ENCODE measurements at places on chromosomes 3 and 15.

- H3K4me3 ChIP-seq = no peak within 1 kb of the TSS
- H3K27ac ChIP-seq = no peak within 1 kb of the TSS
- no peaks in the 10 kb centered on the region for H3K27me3 ChIP-seq
- H3K4me1 ChIP-seq = peaks cover 21% of the 10 kb centered on the region
Measured at GRCh38 chr3:129528589-129529100, at the start of gene RHO. TSS of gene RHO (plus strand) at chr3:129528639. CDS start at chr3:129528734, 95 bp downstream.

DNA sequence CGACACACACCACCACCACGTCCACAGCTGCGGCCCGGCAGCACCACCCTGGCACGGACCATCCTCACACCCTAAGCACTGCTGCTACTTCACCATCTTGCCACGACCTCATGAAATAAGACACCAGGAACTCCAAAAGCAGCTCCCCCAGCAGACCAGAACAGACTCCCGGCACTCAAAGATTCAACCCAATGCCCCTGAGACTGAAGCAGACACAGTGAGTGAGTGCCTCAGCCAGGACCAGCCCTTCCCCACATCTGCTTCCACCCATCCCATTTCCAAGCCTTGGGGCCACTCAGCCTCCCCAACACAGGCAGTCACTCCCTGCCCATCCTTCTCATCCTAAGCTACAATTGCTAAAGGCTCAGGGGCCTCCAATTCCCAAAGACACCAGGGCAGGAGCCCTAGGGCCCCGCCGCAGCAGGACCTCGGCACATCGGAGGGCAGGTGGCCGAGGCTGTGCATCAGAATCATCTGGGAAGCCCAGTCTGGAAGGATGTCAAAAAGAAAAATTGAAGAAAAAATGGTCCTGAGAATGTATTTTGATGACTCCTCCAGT lies 18.4 kb upstream of the OCA2 start:
- no peaks in the 10 kb centered on the region for H3K27me3 ChIP-seq
- no peak for DNase-seq
- H3K27ac ChIP-seq = no peak overlapping the region
- no peak overlapping the region for H3K4me3 ChIP-seq
- peaks cover 81% of the 10 kb centered on the region for H3K36me3 ChIP-seq
- H3K4me1 ChIP-seq = no peaks in the 10 kb centered on the region

DNA sequence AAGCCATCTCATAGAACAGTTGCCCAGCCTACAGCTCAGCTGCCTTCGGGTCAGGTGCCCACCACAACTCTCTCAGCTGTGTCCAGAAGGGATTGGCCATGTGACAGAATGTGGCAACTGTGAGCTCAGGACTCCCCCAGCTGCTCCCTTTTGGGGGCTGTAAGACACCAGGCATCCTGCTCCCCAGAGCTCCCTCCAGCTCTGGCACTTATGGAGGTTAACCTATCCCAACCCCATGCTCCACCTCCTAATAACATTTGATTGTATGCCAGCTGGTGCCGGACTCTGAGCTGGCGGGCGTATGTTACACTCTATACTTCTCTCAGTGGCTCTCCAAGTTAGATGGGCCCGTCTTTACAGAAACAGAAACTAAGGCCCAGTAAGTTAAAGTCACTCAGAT lies 222.8 kb downstream of the FAM43A start:
- no peak overlapping the region for H3K27ac ChIP-seq
- H3K4me3 ChIP-seq = no peak overlapping the region
- no peaks in the 10 kb centered on the region for H3K36me3 ChIP-seq
- peaks cover 11% of the 10 kb centered on the region for H3K27me3 ChIP-seq
- H3K4me1 ChIP-seq = peaks cover 20% of the 10 kb centered on the region

- DNase-seq = no peak
- no peak overlapping the region for H3K27ac ChIP-seq
- H3K4me3 ChIP-seq = no peak overlapping the region
- H3K4me1 ChIP-seq = no peaks in the 10 kb centered on the region
- H3K27me3 ChIP-seq = no peaks in the 10 kb centered on the region
Measured at GRCh38 chr3:113297841-113298240, 86.5 kb downstream of the BOC start.

Data from activated B cell treated with CpG ODN at 0.5 μM for 24 hours (primary cell).